ENCODE measurements at places on chromosomes 4 and X.

- peak; percentile 53 for DNase-seq
Measured at GRCh38 chrX:46912603-46913491, 626 bp downstream of the JADE3 start.

DNA sequence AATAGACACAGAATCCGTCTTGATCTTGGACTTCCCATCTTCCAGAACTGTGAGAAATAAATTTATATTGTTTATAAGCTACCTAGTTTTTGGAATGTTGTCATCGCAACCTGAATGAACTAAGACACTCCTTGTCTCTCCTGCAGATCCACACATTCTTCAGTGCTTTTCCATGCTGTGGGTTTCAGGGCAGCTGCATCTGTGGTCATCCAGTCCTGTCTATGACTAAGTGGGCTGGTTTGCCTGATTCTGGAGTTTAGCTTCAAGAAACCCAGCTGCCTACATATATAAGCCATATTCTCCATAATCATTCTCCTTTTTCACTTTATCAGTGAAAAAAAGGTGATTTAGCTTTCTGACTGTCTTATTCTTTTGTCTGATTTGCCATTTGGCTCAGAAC is 170.3 kb upstream of the KIT start:
- no peak for DNase-seq

DNA sequence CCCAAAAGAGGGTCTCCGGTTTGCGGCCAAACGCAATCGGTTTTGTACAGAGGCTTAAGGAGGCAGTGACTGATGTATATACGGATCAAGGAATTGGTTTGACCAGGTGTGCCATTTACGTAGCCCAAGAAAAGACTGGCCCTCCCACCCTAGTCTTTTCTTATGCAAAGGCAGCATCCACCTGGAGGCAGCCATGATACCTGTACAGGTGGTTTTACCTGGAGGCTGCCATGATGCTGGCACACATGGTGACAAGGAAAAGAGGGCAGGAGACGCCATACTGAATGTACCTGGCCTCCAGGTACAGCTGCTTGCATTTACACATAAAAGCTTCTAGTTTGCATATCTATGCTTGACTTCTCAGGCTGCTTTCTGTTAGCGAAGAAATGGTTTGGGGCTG is 917.7 kb upstream of the INTU start:
- DNase-seq: no peak

DNA sequence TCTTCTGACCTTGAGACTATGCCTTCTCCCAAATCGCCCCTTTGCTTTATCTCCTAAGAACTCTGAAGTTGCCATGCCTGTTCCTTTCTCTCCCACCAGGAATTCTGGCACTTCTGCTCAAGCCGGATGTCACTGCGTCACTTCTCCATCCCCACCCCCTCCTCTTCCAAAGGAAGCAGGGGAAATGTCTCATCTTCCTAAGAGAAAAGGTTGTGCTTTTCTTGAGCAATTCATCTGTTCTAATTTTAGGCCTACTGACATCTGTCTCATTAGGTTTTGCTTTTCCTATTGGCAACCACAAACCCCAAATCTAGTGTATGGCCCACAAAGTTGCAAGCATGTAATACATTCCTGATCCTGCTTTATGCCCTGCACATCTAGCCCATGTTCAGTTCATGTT is 163.1 kb upstream of the PLAC1 start:
- DNase-seq: no peak

DNA sequence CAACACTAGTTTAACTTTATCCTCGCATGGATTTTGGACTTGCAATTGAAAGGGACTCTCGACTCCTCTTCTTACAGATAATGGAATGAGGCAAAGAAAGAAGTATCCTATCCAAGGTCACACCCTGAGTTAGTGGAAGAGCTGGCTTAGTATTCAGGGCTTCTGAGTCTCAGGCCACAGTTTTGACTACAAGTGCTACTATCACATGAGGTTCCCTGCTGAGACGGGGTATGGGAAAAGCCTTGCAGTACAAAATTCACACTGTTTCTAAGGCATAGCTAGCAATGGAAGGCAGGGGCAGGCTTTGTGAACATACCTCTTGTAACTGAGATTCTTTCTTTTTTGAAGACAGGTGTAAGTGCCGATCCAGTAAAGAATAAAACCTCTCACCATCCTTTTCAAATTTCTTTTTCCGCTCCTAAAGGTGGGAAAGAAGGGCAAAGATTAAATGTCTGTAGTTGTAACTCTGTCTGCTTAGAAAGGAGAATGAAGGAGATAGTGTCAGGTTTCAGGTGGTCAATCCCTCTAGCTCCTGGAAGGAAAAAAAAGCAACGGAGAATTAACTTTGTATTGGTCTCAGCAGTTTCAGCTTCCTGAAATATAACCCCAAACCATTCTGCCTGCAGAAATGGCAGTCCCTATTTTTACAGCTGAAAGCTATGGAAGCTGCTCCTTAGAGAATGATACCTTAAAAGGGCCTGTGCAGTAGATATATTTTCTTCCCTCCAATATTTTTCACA is 199.0 kb downstream of the OPHN1 start:
- no peak for DNase-seq

GRCh38 chr4:137909529-137910309 is 332.4 kb downstream of the SLC7A11 start:
- DNase-seq: no peak

DNA sequence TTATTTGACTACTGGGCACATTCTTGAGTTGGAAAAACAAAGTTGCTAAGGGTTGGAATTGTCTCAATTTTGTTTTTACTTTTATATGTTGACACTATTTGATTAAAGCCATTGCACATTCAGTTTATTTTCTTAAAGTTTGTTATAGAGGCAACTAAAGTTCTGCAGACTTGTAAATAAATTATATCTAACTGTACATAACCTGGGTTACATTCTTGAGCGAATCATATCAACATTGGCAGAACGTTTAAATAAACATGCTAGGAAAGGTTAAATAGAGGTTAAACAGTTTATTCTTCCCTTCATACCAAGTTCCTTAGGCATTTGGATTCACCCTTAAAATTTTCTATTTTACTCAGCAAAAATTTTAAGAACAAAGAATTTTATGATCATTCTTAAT is 74.5 kb downstream of the UCHL1 start:
- no peak for DNase-seq

- no peak for DNase-seq
Measured at GRCh38 chr4:63764400-63764799, 644.9 kb downstream of the TECRL start.

DNA sequence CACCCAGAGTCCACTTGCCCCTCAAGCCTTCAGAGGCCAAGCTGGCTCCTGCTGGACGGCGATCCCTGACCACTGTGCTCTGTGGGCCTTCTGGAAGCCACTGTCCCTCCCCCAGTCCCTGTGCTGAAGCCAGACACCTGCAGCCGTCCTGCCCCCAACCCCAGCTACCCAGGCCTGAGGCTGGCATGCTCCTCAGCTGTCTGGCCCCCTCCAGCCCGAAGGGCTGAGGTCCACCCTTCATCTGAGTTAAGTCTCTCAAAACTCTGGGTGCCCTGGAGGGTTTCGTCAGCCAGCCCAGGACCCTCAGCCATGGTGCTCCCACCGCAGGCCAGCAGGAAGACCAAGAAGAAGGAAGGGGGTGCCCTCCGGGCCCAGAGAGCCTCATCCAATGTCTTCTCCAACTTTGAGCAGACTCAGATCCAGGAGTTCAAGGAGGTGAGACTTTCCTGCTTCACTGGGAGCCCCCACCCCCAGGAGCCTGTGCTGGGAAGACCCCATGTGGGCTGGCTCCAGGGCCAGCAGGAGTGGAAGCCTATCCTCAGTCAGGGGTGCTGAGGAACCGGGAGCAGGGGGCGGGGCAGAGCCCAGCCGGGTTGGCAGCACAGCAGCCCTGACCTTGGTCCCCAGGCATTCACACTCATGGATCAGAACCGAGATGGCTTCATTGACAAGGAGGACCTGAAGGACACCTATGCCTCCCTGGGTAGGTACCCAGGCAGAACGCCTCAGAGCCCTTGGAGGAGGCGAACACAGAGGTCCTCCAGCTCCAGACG is 4.2 kb downstream of the MYL5 start:
- no peak for DNase-seq

- DNase-seq: no peak
Measured at GRCh38 chr4:109916027-109916409, 3.3 kb downstream of the EGF start.

DNA sequence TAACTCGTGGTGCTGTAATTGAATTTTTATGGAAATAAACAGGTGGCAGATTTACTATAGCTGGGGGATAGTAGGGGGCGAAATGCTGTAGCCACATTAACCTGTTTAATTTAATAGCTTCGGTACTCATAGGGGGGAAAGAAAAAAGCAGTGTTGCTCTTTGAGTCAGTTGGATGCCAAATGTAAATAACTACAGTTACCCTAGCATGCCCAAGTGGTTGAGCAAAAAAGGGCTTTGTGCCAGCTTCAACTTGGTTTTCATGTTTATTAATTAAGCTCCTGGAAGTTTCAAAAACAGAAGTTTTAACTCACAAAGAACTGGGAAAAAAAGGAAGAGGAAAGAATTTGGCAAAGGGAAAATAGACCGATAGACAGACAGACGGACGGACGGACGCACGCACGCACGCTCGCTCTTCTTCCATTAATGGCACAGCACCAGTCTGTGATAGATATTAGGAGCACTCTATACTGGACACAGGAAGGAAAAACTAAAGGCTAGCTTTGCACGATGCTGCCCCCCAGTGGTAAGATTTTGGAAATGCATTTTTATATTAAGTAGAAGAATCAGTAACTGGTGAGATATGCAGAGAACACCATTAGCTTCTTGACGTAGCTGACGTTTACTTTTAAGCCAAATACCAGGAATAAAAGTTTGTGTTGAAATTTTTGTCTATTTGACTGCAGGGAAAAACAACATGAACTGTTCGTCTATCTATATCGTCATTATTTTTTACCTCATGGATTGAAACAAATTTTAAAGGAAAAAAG is 151.8 kb downstream of the SLC7A11 start:
- DNase-seq: peak; percentile 80

GRCh38 chr4:134906404-134907023 is 704.9 kb upstream of the PABPC4L start:
- no peak for DNase-seq

- DNase-seq: no peak
Measured at GRCh38 chrX:135923353-135923752, 29.8 kb downstream of the SAGE1 start.

- no peak for DNase-seq
Measured at GRCh38 chr4:176443117-176443516, 123.4 kb downstream of the SPCS3 start.

GRCh38 chr4:186687265-186687664 is 36.4 kb downstream of the FAT1 start:
- DNase-seq: no peak

Measured in right forelimb (tissue), 1 donor.